A549 treated with CORT108297 at 1 μM for 4 hours (cell line): ENCODE measurements at places on chromosomes 11 and 22. TPM values are rescaled to one million over a fixed set of nuclear protein-coding genes. Genes with fewer than 3 reads are reported as not detected.

The SHISAL1 gene
- 5.4 to 6.7 TPM (median 6.1 TPM) in 5 replicates for total RNA-seq

The HEPHL1 gene
- not detected in 5 replicates for total RNA-seq

The CEP126 gene
- 2.9 to 4.1 TPM (median 3.4 TPM) in 5 replicates for total RNA-seq

The TRIM48 gene
- total RNA-seq, result not detected in 5 replicates

The RPUSD4 gene
- total RNA-seq, result 17.8 to 18.6 TPM (median 18.3 TPM) in 5 replicates

The MIAT gene
- 0.24 to 0.48 TPM (median 0.29 TPM) in 5 replicates for total RNA-seq

The FADS3 gene
- total RNA-seq, result 38.0 to 62.4 TPM (median 59.1 TPM) in 5 replicates

The CCDC116 gene
- total RNA-seq, result 0.05 to 0.06 TPM (median 0.06 TPM) in 3 of 5 replicates, not detected in the others

The DDX6 gene
- total RNA-seq, result 20.8 to 32.4 TPM (median 21.6 TPM) in 5 replicates

The GLYAT gene
- not detected in 5 replicates for total RNA-seq

The MB gene
- 6.7 to 8.9 TPM (median 7.7 TPM) in 5 replicates for total RNA-seq

The C22orf15 gene
- not detected in 5 replicates for total RNA-seq

The COPB1 gene
- total RNA-seq, result 100 to 133 TPM (median 108 TPM) in 5 replicates

The DNAJB7 gene
- total RNA-seq, result not detected in 5 replicates

The FOSL1 gene
- total RNA-seq, result 148 to 236 TPM (median 164 TPM) in 5 replicates

The C2CD3 gene
- total RNA-seq, result 16.3 to 18.7 TPM (median 18.1 TPM) in 5 replicates

The CSNK2A3 gene
- total RNA-seq, result 1.4 to 2.3 TPM (median 1.8 TPM) in 5 replicates

The IGSF22 gene
- not detected in 5 replicates for total RNA-seq

The INPPL1 gene
- total RNA-seq, result 60.6 to 92.9 TPM (median 84.4 TPM) in 5 replicates

The BRSK2 gene
- total RNA-seq, result 5.4 to 8.3 TPM (median 6.9 TPM) in 5 replicates

The WBP2NL gene
- total RNA-seq, result 0.05 to 0.21 TPM (median 0.06 TPM) in 3 of 5 replicates, not detected in the others

The SLCO2B1 gene
- total RNA-seq, result 2.9 to 5.1 TPM (median 4.2 TPM) in 5 replicates

The MS4A15 gene
- not detected in 5 replicates for total RNA-seq

The CCDC87 gene
- total RNA-seq, result 0.54 to 0.72 TPM (median 0.57 TPM) in 5 replicates

The DCDC1 gene
- 0.28 to 0.69 TPM (median 0.57 TPM) in 5 replicates for total RNA-seq
